ENCODE measurements at places on chromosomes 13 and 19.

DNA sequence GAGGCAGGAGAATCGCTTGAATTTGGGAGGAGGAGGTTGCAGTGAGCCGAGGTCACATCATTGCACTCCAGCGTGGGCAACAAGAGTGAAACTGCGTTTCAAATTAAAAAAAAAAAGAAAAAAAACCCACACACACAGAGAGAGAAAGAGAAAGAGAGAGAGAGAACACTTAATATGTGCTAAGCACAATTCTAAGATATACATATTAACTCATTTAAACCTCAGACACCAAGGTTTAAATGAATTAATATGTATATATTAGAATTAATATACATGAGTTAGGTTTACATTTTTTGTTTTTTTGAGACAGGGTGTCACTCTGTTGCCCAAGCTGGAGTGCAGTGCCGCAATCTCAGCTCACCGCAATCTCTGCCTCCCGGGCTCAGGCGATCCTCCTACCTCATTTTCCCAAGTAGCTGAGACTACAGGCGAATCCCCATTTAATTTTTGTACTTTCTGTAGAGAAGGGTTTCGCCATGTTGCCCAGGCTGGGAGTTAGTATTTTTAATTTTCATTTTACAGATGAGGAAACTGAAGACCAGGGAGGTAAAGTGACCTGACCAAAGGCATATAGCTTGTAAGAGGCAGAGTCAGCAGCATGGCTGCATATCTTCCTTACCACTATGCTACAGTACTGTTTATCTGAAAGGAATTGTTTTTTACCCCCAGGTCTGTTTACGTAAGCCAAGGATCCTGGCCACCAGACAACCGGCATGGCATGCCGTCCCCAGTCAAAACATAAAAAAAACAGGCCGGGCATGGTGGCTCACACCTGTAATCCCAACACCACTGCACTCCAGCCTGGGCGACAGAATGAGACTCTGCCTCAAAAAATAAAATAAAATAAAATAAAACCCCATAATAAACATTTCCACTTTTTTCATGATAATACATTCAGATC lies 2.3 kb downstream of the SYMPK start:
- DNase-seq, result no peak

DNA sequence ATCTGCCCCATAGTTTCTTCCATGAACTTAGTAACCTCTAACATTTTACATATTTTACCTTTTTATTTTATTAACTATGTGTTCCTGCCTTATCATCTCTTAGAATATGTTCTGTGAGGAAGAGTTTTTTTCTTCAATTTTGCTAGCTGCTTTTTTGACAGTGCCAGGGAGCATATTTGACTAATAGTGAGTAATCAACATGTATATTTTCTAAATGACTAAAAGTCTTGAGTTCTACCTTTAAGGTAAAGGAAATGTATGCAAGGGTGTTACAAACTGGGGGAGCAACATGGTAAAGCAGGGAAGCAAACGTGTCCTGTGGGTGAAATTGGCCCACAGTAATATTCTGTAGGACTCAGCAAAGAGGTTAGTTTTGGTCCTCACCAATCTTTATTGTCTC lies 165.5 kb downstream of the NBEA start:
- DNase-seq, result no peak

DNA sequence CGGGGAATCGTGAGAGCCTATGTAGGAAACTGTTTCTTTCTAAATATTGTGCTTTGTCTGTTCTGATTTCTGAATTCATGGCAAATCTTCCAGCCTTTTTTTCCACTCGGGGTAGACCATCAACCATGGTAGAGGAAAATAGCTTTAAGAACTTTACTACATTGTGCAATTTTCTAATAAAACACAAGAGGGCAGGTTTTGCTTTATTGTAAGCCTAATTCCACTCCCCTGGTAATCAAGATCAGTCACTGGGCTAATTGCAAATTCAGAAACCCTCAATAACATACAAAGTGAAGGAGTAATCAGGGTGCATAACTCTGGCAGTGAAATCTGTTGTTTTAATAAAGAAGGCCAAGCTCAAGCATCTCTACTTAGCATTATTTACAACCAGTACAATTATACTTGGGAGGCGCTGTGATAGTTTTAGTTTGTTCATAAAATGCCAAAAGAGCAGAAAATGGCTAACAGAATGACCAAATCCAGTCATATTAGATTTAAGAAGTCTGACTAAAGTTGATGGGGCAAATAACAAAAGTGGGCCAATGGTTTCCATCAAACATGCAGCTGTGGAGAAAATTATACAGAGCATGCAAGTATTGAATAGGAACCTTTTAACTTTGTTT lies 43.8 kb downstream of the DCT start:
- DNase-seq, result no peak

GRCh38 chr13:49810567-49811526 lies 18.4 kb upstream of the KPNA3 start:
- DNase-seq, result no peak

- no peak for DNase-seq
These were observed 45.1 kb upstream of the TPM4 start for GRCh38 chr19:16030964-16031871.

GRCh38 chr19:30273184-30273583 lies 99.0 kb upstream of the ZNF536 start:
- no peak for DNase-seq

- DNase-seq, result no peak
These were observed 186.3 kb downstream of the IRS2 start for GRCh38 chr13:109599901-109600657.

GRCh38 chr19:39111593-39112199 lies 13.9 kb upstream of the PAK4 start:
- DNase-seq, result no peak

DNA sequence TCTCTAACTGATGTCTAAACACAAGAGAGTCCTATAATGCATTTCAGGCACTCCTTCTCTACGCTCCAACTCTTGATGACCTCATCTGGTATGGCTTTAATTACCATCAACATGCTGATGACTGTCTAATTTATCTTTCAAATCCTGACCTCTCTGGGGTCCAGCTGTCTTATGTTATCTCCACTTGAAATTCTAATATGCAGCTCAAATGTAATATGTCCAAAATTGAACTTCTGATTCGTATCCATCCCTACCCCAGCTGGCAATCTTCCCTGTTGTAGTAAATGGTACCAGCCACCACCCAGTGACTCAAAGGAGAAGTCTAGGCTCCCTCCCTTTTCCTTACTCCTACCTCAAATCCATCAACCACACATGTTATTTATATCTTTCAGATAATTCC lies 288.0 kb upstream of the SLC10A2 start:
- DNase-seq, result no peak

DNA sequence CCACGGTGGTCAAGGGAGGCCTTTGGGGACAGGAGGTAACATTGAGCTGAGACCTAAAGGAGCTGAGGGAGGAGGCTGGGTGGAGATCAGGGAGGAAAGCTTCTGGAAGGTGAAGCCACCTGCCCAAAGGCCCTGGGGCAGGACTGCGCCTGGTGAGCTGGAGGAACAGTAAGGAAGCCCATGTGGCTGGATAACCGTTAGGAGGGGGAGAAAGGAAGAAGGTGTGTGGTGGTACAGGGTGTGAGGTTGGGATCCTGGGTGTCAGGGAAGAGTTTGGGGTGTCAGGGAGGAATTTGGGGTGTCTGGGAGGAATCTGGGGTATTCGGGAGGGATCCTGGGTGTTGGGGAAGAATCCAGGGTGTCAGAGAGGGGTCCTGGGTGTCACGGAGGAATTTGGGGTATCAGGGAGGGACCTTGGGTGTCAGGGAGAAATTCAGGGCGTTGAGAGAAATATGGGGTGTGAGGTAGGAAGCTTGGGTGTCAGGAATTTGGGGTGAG lies 695 bp downstream of the TICAM1 start:
- no peak for DNase-seq

DNA sequence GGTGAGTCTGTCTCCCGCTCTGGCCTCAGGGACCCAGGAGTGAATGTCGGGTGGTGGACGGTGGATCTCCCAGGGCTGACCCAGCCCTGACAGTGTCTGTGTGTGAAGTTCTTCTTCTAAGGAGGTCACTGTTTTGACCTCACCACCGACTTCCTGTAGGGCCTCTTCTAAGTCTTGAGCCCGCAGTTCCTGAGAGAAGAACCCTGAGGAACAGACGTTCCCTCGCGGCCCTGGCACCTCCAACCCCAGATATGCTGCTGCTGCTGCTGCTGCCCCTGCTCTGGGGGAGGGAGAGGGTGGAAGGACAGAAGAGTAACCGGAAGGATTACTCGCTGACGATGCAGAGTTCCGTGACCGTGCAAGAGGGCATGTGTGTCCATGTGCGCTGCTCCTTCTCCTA lies at the start of gene SIGLEC7:
SIGLEC7 (plus strand) TSS at position 183 of the 400 bp plus-strand sequence; CDS start at position 252, 69 bp downstream.
- DNase-seq, result peak; percentile 85
